ENCODE measurements at places on chromosomes 2 and 18.

- no peak for DNase-seq
Measured at GRCh38 chr2:85852937-85853498, 35.8 kb downstream of the ST3GAL5 start.

- no peak for DNase-seq
Measured at GRCh38 chr18:29078273-29078672, 901.3 kb upstream of the CDH2 start.

- DNase-seq = no peak
Measured at GRCh38 chr2:157442636-157443035, 1.3 kb downstream of the CYTIP start.

- no peak for DNase-seq
Measured at GRCh38 chr18:73669297-73669696, 478.3 kb downstream of the FBXO15 start.

DNA sequence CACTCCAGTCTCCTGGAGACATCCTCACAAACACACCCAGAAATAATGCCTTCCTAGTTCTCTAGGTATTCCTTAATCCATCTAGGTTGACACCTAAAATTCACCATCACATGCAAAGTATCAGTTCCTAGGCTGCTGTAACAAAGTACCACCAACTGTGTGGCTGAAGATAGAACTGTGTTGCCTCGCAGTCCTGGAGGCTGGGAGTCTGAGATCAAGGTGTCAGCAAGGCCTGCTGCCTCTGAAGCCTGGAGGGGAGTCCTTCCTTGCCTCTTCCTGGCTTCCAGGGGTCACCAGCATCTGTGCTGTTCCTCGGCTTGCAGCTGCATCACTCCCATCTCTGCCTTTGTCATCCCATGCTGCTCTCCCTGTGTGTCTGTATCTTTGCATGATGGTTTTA, 36.3 kb upstream of the TMEM131 start:
- DNase-seq = no peak

GRCh38 chr2:226213717-226214116, 585.9 kb downstream of the IRS1 start:
- no peak for DNase-seq

DNA sequence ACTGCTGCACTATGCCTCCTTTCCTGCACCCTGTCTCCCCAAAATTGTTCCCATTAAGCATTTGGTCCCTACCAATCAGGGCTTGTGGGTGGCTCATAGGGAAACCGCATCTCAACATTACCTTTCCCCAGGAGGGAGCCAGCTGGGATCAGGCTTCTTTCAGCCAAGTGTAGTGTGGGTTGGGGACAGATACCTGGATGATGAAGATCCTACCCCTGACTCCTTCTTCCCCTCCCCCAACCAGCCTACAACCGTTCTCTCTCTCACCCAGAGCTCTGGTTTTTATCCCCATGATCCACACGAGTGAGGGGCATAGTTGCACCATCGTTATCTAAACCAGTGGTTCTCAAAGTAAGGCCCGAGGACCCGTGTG, 40.0 kb downstream of the ACOXL start:
- no peak for DNase-seq

- DNase-seq = peak; percentile 96
Measured at GRCh38 chr2:240997856-240998705, at the start of gene SNED1. Gene SNED1, plus strand, starts transcription at chr2:240998618. Its CDS starts 220 bp downstream, at chr2:240998838.

GRCh38 chr2:172462849-172463381, 35.5 kb downstream of the ITGA6 start:
- no peak for DNase-seq

GRCh38 chr2:189492451-189492850, 51.2 kb downstream of the WDR75 start:
- DNase-seq = no peak

GRCh38 chr2:69692424-69692823, 48.9 kb upstream of the AAK1 start:
- no peak for DNase-seq

DNA sequence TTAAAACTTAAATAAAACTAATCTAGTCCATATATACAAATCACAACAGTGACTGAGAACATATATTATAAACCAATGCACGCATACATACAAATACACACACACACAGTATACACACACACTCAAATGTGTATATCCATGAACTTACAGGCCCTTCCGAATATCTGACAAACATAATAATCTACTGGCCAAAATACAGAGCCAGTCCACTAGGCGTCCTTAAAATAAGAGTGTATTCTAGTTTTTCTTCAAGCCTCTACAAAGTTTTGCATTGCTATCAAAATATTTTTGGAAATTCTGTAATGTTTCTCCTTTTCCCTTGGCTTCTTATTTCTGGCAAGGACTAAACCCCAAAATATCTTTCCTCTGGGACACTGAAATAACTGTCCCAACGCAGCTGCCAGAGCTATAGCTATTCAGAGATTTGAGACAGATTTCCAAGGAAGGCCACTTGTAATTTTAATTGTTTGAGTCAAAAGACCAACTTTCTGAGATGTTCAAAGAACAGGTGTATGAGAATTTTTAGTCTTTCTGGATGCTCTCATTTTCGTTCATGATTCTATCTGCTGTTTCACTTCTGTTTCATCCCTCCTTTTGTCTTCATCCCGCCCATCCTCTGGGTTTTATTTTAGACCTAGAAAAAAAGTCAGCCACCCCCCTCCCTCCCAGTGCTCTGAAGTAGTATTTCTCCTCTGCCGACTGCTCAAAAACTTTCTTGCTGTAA, 24.1 kb upstream of the SP3 start:
- no peak for DNase-seq

GRCh38 chr2:232979871-232980461, 33.1 kb downstream of the NGEF start:
- DNase-seq = no peak

GRCh38 chr2:227360351-227360750, 18.8 kb downstream of the TM4SF20 start:
- no peak for DNase-seq
